NCI-H2081 treated with DMSO at 0.1 percent for 48 hours (cell line): ENCODE measurements at places on chromosomes 4 and X.

DNA sequence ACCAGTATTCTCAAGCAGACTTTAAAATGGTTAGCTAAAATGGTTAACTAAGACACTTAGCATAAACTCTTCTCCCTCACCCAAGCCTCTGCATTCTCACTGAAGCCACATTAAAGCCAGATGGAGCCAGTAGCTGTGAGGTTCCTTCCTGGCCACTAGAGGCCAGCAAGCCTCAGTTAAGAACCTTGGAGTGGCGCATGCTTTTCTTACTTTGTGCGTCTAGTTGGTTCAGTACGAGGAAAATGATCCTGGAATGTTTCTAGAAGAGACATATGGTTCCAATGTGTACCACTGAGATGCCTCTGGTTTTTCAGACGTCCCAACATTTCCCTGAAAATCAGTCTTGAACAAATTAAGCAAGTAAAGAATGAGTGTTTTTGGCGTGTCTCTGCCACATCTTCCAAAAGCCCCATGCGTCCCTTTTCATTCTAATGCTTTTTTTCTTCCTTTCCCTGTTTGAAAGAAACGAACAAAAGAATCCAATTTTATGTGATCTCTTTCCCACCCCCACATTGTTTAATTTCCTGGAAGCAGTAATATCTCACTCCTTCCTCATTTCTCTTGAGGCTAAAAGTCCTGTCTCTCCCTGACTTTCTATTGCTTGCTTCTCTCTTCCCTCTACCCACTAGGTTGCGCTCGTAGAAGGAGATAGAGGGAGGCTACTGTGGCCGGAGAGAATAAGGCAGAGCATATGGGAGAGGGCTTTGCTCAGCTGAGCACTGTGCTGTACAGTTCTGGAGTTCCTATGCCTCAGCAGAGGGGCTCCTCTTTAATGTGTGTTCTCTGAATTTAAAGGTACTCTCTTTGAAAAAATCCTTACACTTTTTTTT is 82.9 kb upstream of the TAB3 start:
- DNase-seq, result no peak

- no peak for DNase-seq
These were observed 284.4 kb upstream of the SFRP2 start for GRCh38 chr4:154073107-154073822.

GRCh38 chrX:40173143-40174000 is 75.6 kb upstream of the BCOR start:
- no peak for DNase-seq

DNA sequence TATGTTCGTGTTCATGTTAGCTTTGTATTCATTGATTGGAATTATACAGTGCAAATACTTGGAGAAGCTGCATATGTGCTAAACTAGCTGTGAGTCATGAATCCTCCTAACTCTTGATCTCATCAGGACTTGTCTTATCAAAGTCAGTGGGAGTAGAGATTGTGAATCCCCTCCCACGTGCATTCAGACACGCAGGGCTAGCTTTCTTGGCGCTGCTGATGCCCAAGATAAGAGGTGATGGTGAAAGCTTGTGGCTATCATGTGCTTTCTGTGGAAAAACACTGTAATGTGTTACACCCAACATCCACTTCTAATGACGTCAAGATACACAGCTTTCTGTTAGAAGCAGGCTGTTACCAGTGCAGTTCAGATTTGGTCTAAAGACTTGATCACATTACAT is 348.7 kb upstream of the HAND2 start:
- no peak for DNase-seq

- DNase-seq, result no peak
These were observed 900.9 kb upstream of the EPHA5 start for GRCh38 chr4:66571145-66571695.

GRCh38 chr4:109414938-109415337 is 18.7 kb upstream of the SEC24B start:
- DNase-seq, result no peak

GRCh38 chrX:40088803-40089540 is 8.8 kb downstream of the BCOR start:
- no peak for DNase-seq

DNA sequence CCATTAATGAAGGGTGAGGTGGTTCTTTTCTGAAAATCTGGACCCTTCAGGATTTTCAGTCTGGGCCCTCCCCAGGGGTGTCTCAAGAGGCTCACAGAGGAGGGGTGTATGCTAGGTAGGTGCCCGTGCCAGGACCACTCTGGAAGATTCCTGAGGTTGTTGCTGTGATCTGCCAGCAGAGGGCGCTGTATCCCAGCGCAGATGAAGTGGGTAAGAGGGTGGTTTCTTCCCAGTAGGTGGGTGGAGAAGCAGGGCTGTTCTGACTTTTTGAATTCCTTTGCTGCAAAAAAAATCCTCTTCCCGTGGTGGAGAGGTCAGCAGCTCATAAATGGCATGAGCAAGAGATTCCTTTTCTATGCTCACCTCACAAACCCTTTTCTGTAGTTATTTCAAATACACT is 51.1 kb downstream of the SCML1 start:
- DNase-seq, result no peak

DNA sequence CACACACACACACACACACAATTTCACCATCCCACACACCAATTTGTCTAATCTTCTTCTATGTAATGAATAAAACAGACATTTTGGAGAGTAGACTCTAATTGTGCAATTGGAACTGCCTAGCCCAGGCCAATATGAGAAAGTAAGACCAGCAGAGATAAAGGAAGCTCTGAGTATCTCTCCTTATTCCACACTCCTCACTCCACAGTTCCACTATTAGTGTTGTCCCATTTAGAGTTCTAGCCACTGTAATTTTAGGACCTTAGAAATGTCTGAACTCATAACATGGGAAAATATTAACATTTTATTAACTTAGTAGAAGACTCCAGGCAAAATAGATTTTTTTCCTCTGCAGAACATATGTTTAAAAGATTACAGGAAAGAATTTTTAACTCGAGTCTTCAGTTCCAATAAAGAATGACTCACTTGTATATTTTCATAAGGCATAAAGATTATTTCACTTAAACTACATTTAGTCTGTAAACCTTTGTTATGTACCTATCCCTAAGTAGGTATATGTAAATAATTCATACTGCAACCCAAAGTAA is 297.6 kb upstream of the INTU start:
- DNase-seq, result no peak

GRCh38 chr4:52982946-52983340 is 120.8 kb downstream of the RASL11B start:
- no peak for DNase-seq

GRCh38 chrX:111511477-111511876 is at the start of gene SERTM2:
TSS of gene SERTM2 (plus strand) at chrX:111511645. CDS start at chrX:111518858, 7,213 bp downstream.
- no peak for DNase-seq

DNA sequence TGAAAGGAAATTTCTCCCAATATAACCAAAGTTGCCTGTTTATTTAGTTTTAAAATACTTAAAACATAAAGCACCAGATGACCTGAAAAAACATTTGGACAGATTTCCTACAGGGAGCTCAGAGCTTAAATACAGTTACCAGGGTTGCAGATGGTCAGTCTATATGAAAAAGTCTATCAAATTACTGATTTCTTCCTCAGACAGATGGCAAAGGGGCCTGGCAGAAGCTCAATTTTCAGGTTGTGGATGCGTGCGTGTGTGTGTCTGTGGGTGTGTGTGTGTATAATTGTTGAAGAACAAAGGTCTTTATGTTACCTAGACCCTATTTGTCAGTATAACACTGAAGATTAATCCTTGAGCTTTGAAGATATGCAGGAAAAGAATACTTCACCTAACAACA is 169.4 kb downstream of the MAD2L1 start:
- DNase-seq, result peak; percentile 5

DNA sequence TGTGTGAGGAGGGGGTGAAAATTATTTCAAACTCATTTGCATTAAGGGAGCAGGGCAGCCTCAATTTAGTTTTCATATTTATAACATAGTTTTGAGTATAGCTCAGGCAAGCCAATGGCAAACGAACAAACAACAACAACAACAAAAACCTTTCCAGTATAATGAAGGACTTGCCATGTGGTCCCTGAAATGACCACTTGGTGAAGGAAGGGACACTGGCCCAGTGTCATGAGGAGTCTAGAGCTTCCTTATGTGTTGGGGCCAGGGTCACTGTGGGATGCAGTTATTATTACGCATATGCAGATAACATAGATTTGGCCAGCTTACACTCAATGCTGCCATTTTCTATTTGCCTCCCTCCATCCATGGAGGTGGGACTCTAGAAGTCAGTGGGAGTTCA is 23.3 kb downstream of the NKX3-2 start:
- no peak for DNase-seq

DNA sequence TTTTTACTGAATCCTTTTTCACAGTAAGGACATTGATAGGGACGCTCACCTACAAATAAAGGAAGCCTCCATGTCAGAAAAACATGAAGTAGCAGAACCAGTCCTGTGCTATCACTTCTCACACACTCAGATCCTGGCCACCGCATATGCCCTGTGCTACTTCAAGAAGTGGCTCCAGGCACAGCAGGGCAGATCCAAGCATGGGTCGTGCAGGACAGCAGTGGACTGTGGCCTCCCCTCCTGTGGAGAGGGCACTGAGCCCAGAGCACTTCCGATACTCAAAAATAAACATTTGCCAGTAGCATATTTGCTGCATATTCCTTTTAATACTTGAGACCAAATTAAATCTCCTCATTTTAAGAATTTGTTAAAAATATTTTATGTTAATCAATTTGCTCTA is 167.9 kb downstream of the PRDM5 start:
- no peak for DNase-seq
